Skeletal muscle cell (primary cell): ENCODE measurements at places on chromosomes 3 and 15.

DNA sequence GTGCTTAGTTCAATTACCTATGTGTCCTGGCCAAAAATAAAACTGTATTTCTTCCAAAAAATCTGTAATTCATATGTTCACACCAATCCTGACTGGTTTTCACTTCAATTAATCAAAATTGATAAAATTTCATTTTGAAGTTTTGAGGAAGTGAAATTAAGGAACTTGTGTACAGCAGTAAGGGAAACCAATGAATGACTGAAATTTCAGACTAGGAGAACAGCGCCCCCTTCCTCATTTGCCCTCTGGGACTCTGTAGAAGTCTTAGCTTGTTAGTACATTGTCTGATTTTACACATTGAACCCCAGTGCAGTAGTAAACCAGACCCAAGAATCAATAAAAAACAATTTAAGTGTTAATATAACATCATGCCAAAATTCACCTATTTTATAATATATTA is 495.3 kb upstream of the AGTR1 start:
- DNase-seq: no peak

DNA sequence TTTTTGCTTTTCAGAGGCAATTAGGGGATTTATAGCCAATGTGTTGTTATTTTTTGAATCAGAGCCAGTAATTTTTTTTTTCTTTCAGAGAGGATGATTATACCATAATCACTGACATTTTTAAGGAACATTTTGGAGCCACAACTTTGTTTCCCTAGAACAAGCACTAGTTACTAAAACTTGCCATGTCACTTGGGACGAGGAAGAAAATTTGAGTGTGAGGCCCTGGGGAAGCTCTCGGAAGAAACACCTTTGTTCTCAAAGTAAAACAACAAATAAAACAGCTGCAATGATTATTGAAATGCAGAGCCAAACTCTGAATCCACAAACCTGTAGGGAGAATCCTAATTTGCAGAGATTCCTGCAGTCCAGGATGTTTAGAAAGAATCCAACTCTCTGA is 69.7 kb downstream of the PDZRN3 start:
- DNase-seq: no peak

GRCh38 chr3:197881970-197882338 is 68.0 kb upstream of the RPL35A start:
- DNase-seq: no peak

- DNase-seq: no peak
These were observed 9.7 kb upstream of the PCOLCE2 start for GRCh38 chr3:142898346-142899213.

GRCh38 chr3:61650276-61650675 is 88.9 kb downstream of the PTPRG start:
- peak; percentile 88 for DNase-seq

- DNase-seq: no peak
These were observed 233.4 kb downstream of the FEZF2 start for GRCh38 chr3:62139957-62140356.

DNA sequence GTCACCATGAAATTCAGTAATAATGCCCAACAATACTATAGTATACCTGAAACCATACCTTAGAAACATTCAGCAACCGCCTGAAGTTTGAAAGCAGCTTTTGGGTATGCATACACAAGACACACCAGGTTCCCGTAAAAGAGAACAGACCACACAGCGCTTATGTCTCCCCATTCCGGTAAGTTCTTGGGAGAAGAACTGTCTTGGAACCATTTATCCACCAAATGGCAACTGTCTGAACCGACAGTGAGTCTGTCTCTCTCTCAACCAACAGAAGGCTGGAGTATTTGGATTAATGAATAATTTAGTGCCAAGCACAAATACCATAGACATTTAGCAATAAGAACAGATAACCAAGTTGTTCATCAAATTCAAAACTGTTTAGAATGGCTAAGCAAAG is 7.6 kb downstream of the RGMA start:
- no peak for DNase-seq

DNA sequence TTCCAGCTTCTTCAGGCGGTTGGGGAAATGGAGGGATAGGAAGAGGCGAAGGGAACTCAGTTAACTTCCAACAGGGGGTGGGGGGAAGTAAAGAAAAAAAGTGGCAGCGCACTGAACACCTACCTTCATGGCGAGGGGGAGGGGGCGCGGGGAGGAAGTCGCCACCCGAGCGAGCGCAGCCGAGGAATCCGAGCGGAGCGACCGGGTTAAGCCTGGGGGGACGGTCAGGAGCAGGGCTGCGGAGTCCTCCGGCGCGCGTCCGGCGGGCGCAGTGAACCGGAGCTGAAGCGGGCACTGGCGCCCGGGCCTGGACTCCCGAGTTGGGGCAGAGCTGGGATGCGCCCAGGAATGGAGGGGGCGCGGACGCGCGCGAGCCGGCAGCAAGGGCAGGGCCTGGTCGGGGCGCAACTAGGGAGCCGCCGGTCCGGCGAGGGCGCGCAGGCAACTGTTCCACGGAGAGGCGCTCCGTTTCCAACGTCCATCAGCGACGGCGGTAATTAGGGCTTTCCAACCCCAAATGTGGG is at the start of gene WNT5A:
Gene WNT5A, minus strand, starts transcription at position 450 of the 524 bp plus-strand sequence. Its CDS starts 321 bp downstream, at position 129.
- no peak for DNase-seq

GRCh38 chr3:52710512-52710911 is 4.6 kb downstream of the SPCS1 start:
- no peak for DNase-seq

DNA sequence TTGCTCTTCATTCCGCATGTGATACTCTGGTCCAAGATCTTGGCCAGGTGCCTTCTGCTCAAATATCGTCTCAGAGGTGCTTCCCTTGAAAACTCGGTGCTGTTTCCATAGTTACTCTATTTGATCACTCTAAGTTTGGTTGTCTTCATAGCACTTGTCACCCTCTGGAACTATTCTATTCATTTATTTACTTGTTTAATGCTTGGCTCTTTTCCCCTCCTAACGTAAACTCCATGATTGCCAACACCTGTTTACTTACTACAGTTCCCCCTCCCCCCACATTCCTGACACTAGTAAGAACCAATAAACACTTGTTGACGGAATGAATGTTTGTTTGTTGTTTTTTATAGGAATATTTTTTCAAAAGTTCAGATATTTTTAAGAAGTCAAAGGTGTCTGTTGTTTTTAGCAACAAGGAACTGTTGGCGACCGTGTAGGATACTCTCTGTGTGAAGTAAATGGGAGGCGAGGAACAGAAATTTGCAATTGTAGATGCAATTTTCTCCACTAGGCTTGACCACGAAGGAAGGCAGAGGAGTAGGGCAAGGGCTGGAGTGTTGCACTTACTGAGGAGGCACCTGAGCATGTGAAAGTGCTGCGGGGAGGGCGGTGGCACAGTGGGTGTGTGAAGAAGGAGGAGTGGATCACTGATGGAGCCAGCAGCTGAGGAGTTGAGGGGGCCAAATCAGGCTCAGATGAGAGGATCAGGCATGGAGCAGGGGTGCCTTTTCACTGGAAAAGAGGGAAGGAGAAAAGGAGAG is 48.4 kb downstream of the MOBP start:
- no peak for DNase-seq

DNA sequence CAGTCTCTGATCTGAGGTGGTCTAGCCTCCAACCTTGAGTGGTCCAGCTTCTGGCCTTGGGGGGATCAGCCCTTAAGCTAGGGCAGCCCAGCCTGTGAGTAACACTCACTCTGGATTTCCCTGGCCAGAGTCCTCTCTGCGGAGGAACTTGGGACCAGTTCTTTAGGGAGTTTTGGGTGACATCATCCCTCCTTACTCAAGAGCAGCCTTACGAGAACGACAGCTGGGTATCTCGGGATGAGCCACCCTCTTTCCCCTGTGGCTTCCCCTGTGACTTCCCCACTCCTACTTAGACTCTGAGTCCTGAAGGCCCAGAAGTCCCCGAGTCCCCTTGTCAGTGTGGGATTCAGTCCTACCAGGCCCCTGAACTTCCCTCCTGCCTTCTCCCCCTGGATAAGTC is 10.2 kb upstream of the PLXND1 start:
- no peak for DNase-seq

DNA sequence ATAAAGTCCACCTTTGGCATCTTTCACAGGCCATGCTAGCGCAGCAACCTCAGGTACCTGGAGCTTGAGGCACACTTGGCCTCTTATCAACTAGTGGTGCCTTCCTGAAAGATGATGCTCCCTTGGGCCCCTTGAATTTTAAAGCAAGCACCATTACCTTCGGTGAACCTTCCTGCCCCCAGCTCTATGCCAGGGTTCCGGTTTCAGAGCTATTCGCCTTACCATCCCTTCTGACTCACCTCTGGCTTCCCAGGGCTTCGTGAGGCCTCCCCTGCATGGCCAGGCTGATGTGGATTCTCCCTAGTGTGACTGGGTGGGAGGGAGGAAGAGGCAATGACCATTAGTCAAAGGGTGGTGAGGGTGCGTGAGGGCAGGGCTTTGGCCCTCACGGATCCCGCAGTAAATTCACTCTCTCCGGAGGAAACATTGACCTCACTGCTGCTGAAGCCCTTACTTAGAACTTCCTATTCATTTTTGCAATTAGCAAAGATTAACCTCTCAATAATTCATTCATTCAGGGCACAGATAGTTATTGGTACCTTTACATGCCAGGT is 16.3 kb downstream of the BHLHE40 start:
- peak; percentile 44 for DNase-seq

GRCh38 chr15:59313641-59314332 is 58.9 kb downstream of the MYO1E start:
- DNase-seq: peak; percentile 75

DNA sequence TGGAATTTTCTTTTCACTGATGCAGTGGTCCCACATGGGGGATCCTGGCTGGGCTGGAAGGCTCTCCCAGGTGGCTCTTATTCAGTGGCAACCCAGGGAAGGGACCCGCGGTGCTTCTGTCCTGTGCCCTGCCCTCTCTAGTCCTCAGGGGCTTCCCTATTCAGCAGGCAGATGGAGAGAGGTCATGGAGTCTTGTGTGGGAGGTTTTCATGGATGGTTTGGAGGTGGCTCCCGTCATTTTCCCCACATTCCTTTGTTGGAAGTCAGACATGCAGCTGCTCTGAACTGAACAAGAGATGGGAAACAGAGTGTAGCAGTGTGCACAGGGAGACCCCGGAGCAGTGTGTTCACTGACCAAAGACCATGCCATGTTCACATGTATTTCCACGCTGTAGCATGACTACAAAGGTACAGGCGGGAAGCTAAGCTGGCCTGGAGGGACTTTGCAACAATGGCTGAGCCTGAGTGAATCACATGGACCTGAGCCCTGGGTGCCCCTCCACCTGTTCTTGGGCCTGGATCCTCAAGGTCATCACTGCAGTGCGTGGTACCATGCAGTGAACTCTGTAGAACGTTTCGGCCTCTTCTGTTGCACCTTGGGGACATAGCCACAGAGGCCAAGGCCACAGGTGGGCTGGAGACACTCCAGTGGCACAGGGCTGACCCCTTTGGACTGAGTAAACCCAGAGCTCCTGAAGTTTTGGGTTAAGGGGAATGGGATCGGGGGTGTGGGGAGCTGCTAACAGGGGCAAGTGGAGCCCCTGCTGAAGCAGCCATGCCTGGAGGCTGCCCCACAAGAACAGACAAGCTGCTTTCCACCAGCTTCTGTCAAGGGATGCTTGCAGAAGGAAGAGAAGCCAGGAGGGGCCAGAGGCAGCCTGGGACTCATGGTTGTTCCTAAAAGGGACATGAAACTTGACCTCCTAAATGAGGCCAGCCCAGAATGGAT is 123.0 kb downstream of the ASB7 start:
- peak; percentile 78 for DNase-seq

DNA sequence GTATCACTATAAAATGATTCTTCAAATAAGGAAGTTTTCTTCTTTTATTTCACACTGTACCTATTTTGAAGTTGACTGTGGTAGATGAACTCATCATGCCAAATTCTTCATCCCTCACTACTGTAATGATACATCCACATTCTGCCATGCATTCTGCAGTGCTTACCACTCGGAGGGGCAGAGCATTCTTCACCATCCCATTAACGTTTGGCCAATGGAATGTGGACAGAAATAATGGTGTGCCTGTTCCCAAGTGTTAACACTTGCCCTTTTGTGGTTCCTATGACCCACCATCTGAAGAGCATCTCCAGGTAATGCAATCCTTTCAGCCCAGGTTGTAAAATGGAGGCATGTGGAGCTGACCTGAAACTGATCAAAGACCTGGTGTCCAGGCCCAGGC is 18.6 kb downstream of the GOLIM4 start:
- no peak for DNase-seq

DNA sequence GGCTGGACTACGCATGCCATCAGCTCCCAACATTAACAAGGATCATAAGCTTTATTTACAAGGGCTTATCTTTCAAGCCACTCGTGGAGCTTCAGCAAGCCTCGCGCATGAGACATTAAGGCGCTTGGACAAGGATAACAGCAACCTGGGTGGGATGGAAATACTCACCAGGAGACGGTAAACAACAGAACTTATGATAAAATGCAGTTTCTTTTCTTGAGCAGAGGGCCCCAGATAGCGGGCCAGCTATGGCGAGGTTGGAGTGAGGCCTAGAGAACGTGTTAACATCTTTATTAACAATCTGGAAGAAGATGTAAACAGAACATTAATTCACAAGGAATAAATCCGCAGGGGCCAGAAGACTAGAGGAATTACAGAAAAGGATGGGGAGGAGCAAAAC is 158.2 kb downstream of the NTRK3 start:
- DNase-seq: no peak

GRCh38 chr3:161689584-161690298 is 193.1 kb downstream of the OTOL1 start:
- no peak for DNase-seq

GRCh38 chr3:137163241-137163871 is 205.6 kb downstream of the IL20RB start:
- DNase-seq: no peak

- DNase-seq: no peak
These were observed 630 bp downstream of the SNRK start for GRCh38 chr3:43286841-43287499.

- DNase-seq: no peak
These were observed 380.1 kb upstream of the MEIS2 start for GRCh38 chr15:37480482-37480881.

DNA sequence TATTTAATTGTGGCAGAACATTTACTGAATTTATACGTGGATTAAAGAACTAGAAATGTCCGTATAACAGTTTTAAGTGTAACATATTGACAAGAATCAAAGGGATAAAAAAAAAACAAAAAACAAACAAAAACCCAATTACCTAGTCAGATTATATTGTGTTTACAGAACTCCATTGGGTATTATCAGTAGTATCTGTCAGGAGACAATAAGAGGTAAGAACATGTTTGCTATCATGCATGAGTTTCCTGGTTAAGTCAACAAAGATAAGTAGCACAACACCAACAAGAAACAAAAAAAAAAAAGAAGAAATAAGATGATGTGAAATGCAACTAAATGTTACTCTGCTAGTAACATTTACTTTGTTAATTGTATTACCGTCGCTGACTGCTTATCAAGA is 570.6 kb downstream of the ZBBX start:
- no peak for DNase-seq

GRCh38 chr15:43776101-43776717 is 557 bp downstream of the ELL3 start:
- no peak for DNase-seq

GRCh38 chr15:96992817-96993216 is 662.3 kb downstream of the NR2F2 start:
- no peak for DNase-seq

DNA sequence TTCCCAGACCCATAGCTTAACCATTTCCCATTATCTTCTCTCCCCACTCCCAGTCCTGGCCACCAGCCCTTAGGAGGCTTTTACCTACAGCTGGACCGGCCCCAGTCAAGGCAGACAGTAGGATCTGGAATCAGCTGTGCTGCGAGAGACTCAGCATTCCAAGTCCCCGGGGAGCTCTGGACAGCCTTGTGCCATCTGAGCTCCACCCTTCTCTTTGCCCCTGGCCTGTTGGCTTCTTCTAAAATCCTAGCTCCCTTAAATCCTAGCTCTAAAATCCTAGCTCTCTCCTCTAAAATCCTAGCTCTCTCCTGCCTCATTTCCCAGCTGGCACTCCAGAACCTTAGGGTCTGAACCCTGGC is 21.3 kb downstream of the MEGF11 start:
- DNase-seq: no peak
